ENCODE measurements at places on chromosomes 1 and 21.

- no peak for DNase-seq
Measured at GRCh38 chr1:164937291-164937690, 378.3 kb downstream of the PBX1 start.

- DNase-seq, result no peak
Measured at GRCh38 chr21:38908537-38908936, 102.8 kb downstream of the ETS2 start.

GRCh38 chr1:54989968-54990810, 8.5 kb upstream of the BSND start:
- DNase-seq, result no peak

GRCh38 chr1:105000793-105001192, 1251.1 kb downstream of the AMY1C start:
- no peak for DNase-seq

DNA sequence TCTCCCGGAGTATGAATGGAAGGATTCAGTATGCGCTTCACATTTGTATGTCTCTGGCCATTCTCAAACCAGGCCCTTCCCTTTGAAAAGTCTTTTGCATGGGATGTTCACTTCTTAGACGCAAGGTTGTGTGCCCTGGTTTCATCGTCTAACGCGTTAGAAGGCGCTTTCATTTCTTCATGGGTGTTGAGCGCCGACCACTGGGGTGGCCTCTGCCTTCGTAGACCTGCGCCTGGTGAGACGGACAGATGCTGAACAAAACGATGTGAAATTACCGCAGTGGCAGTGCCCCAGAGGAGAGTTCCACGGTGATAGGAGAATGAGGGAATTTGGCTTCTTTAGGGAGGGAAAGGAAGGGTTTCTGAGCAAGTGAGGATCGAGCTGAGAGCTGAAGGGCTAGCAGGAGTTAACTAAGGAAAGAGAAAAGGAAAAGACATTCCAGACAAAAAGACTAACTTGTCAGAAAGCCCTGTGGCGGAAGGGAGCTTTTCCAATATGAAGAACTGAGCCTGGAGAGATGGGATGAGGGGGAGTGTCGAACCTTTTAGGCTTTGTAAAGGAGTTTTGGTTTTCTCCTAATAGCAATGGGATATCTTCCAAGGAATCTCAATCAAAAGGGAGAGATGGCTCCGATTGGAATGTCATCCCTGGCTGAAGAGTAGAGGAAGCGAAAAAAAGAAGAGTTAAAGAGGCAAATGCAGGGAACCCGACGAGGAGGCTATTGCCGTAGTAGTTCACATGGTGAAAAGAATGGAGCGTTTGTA, 951 bp downstream of the GGPS1 start:
- no peak for DNase-seq

Measured in nucleus accumbens (tissue), 56 donors.